ENCODE measurements at places on chromosomes 12 and 14.
A peak's percentile ranks its signal among the peaks of the same experiment; 100 is the strongest.

DNA sequence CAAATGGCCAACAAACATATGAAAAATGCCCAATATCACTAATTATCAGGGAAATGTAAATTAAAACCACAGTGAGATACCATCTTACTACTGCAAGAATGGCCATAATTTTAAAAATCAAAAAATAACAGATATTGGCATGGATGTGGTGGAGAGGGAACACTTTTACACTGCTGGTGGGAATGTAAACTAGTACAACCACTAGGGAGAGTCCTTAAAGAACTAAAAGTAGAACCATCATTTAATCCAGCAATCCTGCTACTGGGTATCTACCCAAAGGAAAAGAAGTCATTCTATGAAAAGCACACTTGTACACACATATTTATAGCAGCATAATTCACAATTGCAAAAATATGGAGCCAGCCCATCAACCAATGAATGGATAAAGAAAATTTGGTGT lies 459.7 kb downstream of the GXYLT1 start:
- no peak for DNase-seq

GRCh38 chr14:64728106-64728505 lies 23.9 kb downstream of the PLEKHG3 start:
- DNase-seq = no peak

DNA sequence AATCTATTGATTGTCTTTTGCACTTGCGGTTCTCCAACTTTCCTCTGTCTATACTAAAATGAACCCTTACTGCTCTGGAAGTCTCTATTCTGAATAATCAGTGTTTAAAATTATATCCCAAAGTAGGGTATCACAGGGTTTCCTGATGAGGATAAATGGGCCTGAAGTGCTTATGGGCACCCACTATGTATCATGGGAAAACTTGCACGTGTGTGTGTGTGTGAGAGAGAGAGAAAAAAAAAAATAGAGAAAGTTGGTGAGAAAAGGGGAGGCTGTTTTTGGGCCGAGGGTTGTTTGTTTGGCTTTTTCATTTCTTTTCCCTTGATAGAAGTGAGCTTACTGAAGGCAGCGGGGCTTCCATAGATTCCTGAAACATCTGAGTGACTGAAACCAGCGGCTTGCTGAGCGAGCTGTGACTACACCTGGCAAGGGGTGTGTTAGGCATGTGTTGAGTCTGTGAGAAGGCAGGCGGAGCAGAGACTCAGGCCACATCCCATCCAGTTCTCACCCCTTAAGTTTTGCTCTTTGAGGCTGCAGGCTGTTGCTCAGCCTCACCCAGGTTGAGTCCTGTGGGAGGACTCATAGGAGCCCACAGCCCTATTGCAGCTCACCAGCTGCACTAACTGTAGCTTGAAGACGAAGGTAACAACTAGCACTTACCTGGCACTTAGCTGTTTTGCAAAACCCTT lies 17.2 kb downstream of the PPFIBP1 start:
- no peak for DNase-seq

GRCh38 chr12:131867471-131867870 lies 27.0 kb upstream of the ULK1 start:
- no peak for DNase-seq

GRCh38 chr12:124370851-124371250 lies 76.0 kb downstream of the RFLNA start:
- DNase-seq = no peak

GRCh38 chr12:116982791-116983411 lies 72.2 kb downstream of the FBXW8 start:
- DNase-seq = no peak

GRCh38 chr12:47397664-47398281 lies 308.1 kb downstream of the RPAP3 start:
- DNase-seq = peak; percentile 3

DNA sequence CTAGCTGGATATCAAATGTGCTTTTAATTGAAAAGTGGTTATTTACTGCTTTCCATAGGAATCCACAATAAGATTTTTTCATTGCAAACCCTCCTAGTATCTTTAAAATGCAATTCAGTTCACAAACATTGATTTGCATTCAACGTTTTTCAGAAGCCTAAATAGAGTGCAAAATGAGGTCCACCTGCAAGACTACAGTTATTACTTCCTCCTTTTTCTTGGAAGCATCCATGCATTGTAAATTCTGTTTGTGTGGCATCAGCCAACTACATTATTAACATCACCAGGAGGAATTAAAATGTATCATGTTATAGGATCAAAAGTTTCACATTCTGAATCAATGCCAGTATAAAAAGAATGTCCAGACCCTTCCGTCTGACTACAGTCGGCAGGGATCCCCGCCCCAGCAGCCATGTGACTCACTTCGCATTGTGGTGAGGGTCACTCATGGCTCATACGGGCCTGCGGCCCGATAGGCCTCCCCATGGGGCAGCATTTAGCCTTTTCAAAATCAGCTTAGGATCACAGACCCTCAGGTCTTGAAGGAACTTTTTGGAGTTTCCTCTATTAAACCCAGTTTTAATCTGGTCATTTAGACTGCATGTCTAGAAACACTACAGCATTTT lies 46.3 kb downstream of the NTF3 start:
- no peak for DNase-seq

GRCh38 chr14:65565948-65566347 lies 153.4 kb downstream of the FUT8 start:
- no peak for DNase-seq

DNA sequence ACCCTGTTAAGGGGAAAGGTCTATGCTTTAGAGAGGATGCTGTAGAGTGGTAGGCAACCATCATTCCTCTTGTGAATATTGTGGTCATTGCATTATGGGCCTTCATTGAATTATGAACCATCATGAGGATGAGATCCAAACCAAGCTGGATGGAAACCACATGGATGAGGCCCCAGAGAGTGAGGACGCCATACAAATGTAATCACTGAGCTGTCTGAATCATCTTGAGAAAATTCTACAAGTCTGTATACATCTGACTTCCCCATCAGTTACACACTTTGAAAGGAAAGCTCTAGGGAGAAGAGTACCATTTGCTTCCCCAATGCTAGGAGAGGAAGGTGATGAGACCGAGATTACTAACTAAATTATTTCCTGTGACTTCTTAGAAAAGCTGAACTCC lies 172.9 kb downstream of the CACNA1C start:
- DNase-seq = no peak

DNA sequence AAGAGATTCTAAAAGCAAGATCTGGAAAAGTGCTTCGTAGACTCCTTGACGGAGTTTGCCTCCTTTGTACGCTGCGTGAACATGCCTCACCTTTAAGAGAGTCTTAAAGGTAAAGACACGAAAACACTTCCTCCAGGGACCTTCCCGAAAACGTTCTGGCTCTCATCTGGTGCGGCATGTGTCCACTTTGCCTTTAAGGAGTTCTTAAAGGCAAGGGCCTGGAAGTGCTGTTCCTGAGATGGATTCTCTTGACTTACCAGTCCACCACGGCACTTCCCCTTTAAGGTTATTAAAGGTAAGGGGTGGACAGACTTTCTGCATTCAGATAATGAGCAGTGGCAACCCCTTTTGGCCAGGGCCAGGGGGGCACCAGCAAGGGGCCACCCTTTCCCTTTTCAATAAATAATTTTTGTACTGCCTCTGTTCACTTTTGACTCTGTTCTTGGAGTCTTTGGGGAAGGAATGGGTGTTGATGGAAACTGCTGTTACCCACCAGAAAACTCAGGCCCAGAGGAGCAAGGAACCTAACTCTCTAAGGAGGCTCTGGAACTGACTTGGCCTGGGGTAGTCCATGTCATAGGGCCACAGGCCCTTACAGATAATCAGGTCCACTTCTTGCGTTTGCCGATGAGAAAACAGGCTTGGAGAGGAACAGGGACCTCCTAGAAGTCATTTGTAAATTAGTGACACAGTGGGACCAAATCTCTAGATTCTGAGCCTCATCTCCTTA lies 4.4 kb downstream of the REM2 start:
- DNase-seq = peak; percentile 69

DNA sequence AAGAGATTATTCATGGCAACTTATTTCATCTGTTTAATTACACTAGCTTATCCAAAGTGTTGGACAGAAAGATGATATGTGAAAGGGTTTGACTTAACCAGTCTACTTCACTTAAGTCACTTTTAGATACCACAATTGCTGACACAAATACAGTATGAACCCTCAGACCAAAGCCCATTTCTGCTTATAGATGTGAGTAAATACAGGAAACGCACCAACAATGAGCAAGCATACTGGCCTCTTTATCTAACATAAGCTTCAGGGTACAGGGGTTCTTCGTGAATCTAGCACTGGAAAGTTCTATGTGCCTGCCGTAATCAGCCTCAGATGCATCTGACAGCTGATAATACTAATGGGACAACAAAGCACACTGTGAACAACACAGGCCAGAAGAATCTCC lies 209.6 kb downstream of the MED13L start:
- no peak for DNase-seq

GRCh38 chr14:69005432-69006148 lies 26.5 kb upstream of the ACTN1 start:
- DNase-seq = no peak

GRCh38 chr12:103924761-103925641 lies 5.2 kb upstream of the HSP90B1 start:
- no peak for DNase-seq

GRCh38 chr14:64292197-64292596 lies 2.0 kb downstream of the ESR2 start:
- no peak for DNase-seq

GRCh38 chr14:91417120-91417982 lies at the start of gene CCDC88C:
Gene CCDC88C (minus strand): TSS chr14:91417820. CDS start chr14:91417690, 130 bp downstream.
- DNase-seq = peak; percentile 82

- no peak for DNase-seq
These were observed 7.1 kb upstream of the MYF6 start for GRCh38 chr12:80700327-80700726.

GRCh38 chr12:31631809-31632208 lies 27.7 kb upstream of the ETFBKMT start:
- DNase-seq = no peak

DNA sequence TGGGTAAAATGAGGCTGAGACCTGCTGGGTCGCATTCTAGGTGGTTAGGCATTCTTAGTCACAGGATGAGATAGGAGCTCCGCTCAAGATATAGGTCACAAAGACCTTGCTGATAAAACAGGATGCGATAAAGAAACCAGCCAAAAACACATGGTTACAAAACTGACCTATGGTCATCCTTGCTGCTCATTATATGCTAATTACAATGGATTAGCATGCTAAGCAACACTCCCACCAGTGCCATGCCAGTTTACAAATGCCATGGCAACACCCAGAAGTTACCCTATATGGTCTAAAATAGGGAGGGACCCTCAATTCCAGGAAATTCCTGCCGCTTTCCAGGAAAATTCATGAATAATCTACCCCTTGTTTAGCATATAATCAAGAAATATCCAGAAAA lies 132.4 kb downstream of the BRMS1L start:
- no peak for DNase-seq

DNA sequence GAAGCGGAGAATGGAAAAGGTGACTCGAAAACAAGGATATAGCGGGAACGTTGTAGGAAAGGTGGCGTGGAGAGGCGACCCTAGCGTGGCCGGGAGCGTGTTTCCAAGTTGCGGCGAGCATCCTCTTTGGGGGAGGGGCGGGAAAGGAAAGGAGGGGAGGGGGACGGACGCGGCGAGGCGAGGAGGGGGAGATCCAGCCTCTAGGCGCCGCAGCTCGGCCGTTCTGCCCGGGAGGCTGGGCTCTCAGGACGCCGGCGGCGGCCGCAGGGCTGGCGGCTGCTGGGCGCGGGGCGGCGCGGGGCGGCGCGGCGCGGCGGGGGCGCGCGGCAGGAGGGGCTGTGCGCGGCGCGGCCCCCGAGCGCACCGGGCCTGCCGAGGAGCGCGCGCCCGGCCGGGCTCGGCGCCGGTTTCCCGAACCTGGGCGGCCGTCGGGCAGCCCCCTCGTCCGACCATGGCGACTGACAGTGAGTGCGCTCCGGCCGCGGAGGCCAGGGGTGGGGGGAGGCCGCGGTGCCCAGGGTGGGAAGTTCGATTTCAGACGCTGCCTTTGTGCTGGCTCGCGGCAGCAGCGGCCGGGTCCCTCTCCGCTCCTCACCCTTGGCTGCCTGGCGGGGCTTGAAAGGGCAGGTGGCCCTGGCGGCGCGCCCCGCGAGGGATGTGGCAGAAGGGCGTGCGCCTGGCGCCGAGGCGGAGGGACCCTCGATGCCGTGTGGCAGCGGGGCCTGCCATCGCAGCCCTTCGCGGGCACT lies 50.3 kb downstream of the SNAPC1 start:
- peak; percentile 70 for DNase-seq

GRCh38 chr12:12520273-12520672 lies 42.4 kb downstream of the DUSP16 start:
- DNase-seq = no peak

DNA sequence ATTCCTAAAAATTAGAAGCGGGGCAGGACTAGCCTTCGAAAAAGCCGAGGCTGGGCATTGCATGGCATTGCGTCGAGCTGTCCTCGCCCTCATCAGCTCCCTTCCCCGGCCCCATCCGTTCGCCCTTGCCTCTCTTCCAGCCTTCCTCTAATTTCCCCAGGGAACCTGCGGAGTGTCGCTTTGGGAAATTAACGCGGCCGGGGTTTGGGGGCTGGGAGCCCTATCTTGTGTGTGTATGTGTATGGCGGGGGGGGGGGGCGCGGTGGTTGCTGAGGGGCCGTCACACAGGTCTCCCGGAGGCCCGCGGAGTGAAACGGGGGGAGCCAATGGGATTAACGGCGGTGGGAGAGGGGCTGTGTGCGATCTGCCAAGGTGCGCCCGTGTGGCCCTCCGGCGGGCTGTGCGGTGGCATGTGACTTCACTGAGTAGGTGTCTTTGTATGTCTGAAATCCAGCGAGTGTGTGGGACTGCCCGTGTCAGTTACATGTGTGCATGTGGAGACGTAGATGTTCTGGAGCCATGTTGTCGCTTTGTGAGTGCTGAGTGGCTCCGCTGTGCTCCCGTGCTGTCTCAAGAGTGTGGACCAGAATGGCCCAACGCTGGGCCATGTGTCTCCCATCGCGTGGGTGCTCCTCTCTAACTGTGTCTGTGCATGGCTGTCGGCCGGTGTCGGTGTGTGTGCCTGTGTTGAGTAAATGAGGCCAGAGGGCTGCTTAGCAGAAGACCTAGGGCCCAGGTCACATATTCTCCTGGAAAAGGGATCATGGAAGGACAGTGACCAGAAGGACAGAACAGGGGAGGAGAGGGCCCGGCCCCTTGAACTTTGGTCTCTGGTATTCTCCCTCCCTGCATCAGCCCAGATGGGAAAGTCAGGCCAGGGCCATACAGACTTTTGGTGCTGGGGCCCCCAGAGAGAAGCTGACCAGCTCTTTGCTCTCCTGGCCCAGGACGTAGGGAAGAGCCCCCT lies 1.5 kb downstream of the PTMS start:
- no peak for DNase-seq

- DNase-seq = no peak
These were observed 176.0 kb upstream of the DYRK2 start for GRCh38 chr12:67472539-67472938.

DNA sequence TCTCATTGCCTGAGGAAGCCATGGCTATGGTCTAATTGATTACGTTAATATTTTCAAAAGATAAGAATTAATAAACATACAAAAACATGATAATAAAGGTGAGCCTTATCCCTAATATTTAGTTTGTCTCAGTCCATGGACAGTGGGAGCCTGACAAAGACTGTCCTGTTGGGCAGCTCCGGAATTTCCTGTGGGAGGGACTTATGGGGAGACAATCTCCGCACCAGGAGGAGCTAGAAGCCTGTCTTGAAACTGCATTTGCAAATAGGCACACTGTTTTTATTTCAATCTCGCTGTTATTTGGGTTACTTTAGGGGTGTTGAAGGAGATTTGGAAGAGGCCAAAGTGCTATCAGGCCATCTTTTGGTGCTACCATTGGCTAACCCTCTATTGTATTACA lies 50.8 kb upstream of the ZDHHC17 start:
- no peak for DNase-seq

- no peak for DNase-seq
These were observed 425.7 kb downstream of the ATP23 start for GRCh38 chr12:58367041-58367440.
